Smooth muscle cell of the pulmonary artery (primary cell): ENCODE measurements at places on chromosomes 16 and 17. TPM values are rescaled to one million over a fixed set of nuclear protein-coding genes. Genes with fewer than 3 reads are reported as not detected.

Gene KRT23
- not detected in 2 replicates for total RNA-seq

Gene SLFN14
- total RNA-seq = not detected in 2 replicates

Gene TRIM16
- total RNA-seq = 59.2 and 62.9 TPM in 2 replicates

Gene CHAD
- not detected in 2 replicates for total RNA-seq

Gene DNAAF8
- 1.0 and 1.2 TPM in 2 replicates for total RNA-seq

Gene CCR7
- 0.26 TPM in 1 of 2 replicates, not detected in the other for total RNA-seq

Gene ZNF668
- 7.0 and 9.8 TPM in 2 replicates for total RNA-seq

Gene VPS9D1
- 9.8 and 13.8 TPM in 2 replicates for total RNA-seq

Gene KRTAP4-5
- not detected in 2 replicates for total RNA-seq

Gene PRSS22
- not detected in 2 replicates for total RNA-seq

Gene ABCC12
- total RNA-seq = 0.26 TPM in 1 of 2 replicates, not detected in the other

Gene RSAD1
- 13.8 and 25.9 TPM in 2 replicates for total RNA-seq

Gene KRT28
- total RNA-seq = not detected in 2 replicates

Gene GRAPL
- 0.20 TPM in 1 of 2 replicates, not detected in the other for total RNA-seq

Gene KRT9
- 0.07 TPM in 2 replicates for total RNA-seq

Gene SPNS2
- total RNA-seq = 0.13 and 0.40 TPM in 2 replicates

Gene HID1
- total RNA-seq = 2.2 and 2.3 TPM in 2 replicates

Gene DHX58
- 9.5 and 11.3 TPM in 2 replicates for total RNA-seq

Gene ANKS4B
- total RNA-seq = not detected in 2 replicates

Gene SSTR5
- total RNA-seq = not detected in 2 replicates

Gene CHST5
- 0.03 TPM in 1 of 2 replicates, not detected in the other for total RNA-seq
